Amygdala (tissue), 56 donors: ENCODE measurements at places on chromosomes 16 and 17.

- no peak for DNase-seq
Measured at GRCh38 chr17:6749519-6749918, 6.3 kb upstream of the XAF1 start.

GRCh38 chr16:55912022-55912421, 36.8 kb upstream of the CES5A start:
- peak; percentile 61 for DNase-seq

- no peak for DNase-seq
Measured at GRCh38 chr16:30722916-30723315, 23.9 kb downstream of the SRCAP start.

DNA sequence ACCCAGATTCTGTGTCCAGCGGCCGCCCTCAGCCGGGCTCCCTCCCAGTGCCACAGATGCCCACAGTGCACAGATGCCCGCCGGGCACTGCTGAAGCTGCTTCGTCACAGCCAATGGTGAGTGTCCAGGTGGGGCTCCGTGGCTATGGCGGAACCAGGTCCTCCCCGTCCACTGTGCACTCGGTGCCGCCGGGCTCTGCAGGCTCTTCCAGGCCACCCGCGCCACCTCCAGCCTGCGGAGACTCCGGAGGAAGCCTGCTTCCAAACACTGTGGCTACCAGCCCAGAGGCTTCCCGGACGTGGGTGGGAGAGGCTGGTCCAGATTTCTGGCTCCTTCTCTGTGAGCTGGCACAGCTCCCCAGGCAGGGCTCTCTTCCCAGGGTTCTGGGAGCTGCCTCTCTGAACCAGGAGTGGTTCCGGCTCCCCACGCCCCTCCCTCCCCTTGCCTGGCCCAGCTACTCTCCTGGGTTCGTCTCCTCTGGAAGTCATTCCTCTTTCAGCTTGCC, 2.8 kb upstream of the PYCR1 start:
- DNase-seq = no peak

GRCh38 chr16:23339787-23340186, 37.7 kb downstream of the SCNN1B start:
- no peak for DNase-seq

- no peak for DNase-seq
Measured at GRCh38 chr17:37546302-37546701, 56.6 kb downstream of the DUSP14 start.

DNA sequence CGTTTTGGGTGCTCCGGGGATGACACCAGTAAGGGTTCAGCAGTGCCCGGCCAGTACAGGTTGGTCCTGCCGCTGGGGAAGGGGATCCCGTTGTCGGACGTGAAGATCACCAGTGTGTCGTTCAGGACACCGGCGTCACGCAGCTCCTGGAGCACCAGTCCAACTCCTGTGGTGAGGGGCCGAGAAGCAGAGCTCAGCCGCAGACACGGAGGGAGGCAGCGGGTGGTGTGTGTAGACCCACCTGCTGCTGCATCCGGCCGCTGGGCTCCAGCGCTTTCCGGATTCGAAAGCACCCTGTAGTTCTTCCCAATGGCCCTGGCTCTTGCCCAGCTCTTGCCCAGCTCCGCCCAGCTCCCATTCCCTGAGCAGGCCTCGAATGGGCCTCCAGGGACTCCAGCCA, 8.0 kb downstream of the SGSH start:
- DNase-seq = no peak

- DNase-seq = peak; percentile 94
Measured at GRCh38 chr16:20900299-20901067, at the start of the genes DCUN1D3 and LYRM1. DCUN1D3 (minus strand) TSS chr16:20900358; CDS start chr16:20862538, 37,820 bp downstream. LYRM1 (plus strand) TSS chr16:20900771; CDS start chr16:20915556, 14,785 bp downstream.

DNA sequence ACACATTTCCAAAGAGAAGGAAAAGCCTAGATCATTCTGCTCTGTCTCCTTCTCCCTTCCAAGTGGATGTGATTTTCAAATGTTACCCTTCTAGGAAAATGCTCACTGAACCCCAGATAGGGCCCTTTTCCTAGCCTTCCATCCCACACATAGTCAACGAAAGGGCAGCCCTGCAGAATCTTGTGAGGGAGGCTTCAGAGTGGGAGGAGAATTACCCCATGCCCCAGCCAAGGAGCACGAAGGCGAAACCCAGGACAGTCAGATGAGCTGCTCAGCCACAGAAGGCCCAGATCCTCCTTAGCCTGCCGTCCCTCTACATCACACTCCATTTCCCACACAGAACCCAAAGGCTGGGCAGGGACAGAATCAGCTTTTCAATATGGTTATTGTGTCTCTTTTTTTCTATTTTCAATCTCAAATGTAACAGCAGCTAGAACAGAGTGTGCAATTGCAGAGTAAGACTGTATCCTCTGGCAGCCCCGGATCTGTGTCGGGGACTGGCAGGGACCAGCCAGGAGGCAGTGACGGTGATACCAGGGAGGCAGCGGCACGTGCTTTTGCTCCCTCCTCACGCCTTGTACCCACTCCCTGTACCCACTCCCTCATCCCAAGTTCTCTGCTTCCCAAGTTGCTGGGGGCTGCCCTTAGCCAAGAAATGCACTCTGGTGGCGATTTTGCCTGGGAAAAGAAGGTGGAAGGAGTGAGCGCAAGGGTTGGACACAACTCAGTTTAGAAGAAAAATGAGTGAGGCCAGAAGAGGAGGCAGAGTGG, 3.7 kb upstream of the SDK2 start:
- DNase-seq = no peak

DNA sequence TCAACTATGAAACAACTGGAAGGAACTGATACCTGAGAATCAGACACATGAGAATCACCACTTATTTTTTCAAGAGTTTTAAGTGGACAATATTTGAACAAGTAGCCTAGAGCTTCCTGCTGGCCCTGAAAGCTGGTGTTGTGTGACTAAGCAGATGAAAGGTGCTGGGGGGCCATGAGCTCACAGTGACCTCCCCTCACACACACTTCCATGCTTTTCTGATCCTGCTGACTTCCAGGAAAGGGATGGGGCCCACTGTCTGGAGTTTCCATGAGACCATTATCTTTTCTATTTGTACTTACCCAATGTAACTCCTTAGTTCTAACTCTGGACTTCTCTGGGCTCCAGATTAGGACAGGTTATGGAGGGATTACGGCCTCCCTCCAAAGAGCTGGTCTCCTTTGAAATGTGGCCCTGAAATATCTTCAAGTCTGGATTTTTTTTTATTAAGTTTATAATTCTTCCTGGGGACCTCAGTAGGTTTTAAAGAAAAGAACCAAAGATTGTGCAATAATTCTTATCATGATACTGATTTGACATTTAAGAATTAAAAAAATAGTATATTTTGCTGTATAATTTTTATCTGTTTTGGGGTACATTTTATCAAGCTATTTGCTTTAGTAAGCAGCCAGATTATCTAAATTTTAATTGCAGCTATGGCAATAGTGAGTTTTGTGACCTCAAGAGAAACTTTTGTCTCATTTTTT, 4.9 kb downstream of the CAPNS2 start:
- no peak for DNase-seq

- DNase-seq = no peak
Measured at GRCh38 chr16:88035292-88035691, 84.1 kb downstream of the BANP start.

DNA sequence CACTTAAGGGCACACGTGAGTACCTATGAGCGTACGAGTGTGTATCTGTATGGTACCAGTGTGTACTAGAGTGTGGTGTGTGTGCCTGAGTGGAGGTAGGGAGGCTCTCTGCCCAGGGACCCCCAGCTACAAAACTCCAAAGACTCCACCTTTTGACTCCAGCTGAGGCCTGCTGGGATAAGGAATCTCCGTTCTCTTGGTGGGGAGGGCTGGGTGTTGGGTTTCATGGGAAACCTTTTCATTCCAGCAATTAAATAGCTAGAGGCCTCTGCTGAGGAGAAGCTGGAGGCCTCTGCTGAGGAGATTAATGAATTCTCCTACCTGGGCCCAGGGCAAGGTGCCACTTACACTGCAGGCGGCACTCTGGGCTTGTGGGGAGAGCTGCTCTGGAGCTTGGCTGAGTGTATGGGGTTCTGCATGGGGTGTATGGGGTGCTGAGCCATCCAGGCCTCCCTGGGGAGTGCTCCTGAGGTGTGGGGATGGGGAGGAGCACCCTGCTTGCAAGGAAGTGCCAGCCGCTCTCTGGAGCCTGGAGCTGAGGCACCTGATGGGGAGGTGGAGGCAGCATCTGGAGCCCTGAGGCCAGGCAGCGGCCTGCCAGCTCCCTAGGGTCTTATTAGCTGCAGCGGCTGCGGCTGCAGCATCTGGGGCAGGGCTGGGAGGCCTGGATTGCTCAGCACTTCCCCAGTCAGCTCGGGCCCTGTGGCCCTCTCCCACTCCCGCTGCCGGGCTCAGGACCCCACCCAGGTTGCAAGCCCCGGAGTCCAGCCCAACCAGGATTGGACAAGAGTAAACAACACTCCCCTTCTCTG, 4.6 kb downstream of the ANKRD13B start:
- no peak for DNase-seq

DNA sequence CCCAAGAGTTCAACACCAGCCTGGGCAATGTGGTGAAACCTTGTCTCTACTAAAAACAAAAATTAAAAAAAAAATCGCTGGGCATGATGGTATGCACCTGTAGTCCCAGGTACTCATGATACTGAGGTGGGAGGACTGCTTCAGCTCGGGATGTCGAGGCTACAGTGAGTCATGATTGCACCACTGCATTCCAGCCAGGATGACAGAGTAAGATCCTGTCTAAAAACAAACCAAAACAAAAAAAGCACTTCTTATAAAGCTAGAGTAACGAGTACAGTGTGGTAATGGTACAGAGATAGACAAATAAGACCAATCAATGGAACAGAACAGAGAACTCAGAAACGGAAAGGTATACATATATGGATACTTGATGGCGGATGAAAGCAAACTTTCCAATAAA, 4.4 kb downstream of the NSMCE1 start:
- no peak for DNase-seq

GRCh38 chr16:23950291-23950894, 114.6 kb downstream of the PRKCB start:
- no peak for DNase-seq

DNA sequence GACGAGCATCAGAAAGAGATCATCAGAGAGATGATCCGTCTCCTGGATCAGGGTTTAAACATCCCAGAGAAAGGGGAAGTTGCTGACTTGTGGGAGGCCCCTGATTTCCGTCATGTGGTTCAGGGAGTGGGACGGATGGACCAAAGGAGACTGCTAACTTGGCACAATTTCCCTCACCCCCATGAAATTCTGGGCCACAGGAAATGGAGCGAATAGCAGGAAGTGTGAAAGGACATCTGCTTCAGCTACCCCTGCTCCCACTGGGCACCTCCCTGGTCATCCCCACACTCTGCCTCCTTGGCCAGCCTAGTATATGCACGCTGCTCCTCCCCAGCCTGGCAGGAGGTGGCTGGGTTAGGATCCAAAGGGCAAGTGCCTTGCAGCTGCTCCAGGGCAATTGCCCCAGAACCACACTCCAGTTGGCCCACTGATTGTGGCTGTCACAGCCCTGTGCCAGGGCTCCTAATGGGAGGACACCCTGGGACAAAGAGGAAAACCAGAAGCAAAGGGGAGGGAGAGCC, 1.3 kb downstream of the ARRB2 start:
- no peak for DNase-seq

DNA sequence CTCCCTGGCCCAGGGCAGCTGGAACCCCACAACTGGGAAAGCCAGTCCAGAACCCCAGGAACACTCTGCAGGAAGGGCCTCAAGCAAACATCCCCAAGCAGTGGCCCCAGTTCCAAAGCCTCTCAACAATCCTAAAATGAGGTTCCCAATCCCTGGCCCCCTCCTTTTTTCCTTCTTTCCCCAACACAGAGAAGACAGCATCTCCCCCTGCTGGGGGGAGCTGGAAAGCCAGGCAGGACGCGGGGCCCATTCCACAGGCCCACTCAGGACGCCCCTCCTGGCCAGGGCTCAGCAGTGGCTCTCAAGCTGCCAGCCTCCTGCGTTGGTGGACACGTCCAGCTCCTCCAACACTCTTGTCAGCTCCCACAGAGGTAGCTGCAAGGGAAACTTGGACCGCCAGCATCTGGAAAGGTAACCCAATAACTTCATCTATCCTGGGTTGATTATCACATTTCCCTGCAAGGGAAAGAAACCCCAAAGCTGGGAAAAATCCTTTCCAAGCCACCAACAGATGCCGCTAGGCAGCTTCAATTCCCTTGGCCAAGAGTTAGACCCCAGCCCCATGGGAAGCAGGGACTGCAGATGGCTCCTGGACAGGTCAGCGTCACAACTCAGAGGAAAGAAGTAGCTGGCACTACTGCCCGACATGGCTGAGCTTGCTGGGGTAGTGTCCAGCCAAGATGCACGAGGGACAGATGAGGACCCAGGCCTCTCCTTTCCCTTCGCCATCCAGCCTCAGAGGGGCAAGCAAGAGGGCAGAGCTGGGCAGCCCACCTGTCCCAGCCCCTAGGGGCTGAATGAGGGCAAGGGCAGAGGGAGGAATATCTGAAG, 7.6 kb downstream of the HDAC5 start:
- no peak for DNase-seq

- DNase-seq = no peak
Measured at GRCh38 chr17:31529841-31530251, 138.4 kb downstream of the RAB11FIP4 start.

DNA sequence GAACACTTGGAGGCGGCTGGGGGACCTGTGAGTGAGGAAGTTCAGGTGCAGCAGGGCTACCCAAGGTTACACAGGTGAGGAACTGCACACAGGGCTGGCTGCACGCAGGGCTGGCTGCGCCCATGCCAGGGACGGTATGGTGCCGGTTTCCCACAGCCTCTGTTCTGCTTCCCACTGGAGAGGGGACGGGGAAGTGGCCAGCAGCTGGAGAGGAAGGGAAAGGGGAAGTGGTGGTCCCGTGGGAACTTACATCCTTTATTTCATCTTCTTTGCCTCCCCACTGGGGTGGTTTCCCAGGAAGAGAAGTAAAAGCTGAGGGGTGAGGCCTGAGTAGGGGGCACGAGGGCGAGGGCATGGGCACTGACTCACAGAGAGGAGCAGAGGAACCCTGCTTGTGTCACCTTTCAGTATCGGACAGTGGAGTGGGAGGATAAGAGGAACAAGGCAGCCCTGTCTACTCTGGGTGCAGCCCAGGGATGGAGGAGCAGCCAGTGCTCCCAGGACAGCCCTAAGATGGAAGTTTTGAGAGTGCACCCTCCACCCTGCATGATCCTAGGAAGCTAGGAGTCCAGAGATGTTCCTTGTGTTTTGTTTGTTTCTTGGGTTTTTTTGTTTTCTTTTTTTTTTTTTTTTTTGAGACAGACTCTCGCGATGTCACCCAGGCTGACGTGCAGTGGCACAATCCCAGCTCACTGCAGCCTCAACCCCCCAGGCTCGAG, 25.5 kb upstream of the CDH1 start:
- DNase-seq = peak; percentile 5
